ENCODE measurements at places on chromosomes 5 and 9.

- DNase-seq = no peak
Observed at GRCh38 chr5:151721087-151721646, 34.5 kb upstream of the SPARC start.

- no peak for DNase-seq
Observed at GRCh38 chr5:177142098-177142611, 8.6 kb downstream of the NSD1 start.

DNA sequence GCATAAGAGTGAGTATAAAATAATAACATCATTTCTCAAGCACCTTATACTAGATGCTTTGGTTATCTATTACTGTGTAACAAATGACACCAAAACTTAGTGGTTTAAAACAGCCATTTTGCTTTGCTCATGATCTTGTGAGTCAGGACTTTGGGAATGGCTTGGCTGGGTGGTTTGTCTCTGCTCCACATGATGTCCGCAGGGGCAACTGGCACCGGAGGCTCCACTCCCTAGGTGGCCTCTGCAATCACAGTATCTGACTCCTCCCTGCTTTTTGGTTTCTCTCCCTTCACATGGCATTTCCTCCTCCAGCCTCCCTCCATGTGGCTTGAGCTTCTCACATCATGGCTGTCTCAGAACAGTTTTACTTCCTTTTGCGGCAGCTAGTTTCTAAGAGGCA is 259.5 kb downstream of the GAS1 start:
- no peak for DNase-seq

- no peak for DNase-seq
Observed at GRCh38 chr5:143114481-143114880, 289.0 kb downstream of the NR3C1 start.

DNA sequence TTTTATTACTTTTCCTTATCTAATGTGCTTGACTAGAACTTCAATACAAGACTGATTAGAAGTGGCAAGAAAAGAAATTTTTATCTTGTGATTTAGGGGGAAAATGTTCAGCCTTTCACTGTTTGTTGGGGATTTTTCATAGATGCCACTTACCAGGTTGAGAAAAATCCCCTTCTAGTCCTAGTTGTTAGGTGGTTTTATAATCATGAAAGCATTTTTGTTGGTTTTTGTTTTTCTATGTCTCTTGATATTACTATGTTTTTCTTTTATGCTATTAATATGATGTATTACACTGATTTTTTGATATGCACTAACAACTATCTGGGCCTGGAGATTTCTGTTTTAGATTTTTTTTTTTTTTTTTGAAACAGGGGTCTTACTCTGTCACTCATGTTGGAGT is 134.0 kb downstream of the PARP8 start:
- no peak for DNase-seq

DNA sequence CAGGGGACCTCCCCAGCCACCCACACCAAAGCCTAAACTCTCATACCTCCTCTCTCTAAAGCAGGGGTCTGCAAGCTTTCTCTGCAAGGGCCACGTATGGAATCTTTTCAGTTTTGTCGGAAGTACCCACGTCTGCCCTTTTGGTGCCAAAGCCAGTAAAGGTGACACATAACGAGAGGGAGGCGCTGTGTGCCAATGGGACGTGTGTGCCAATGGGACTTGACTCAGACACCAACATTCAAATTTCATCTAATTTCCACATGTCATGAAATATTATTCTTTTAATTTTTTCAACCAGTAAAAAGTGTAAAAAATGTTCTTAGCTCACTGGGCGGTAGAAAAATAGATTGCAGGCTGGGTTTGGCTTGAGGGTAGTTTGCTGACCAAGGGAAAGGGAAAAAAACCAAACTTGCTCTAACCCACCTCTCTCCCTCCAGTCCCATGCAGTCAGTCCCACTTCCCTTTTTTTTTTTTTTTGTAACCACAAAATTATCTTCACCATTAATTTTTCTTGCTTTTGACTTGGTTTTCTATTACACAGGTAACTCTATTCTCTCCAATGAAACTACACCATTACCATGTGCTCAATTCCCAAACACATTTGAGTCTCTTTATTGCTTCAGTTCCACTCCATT is 25.5 kb downstream of the OR2V1 start:
- DNase-seq = no peak

- no peak for DNase-seq
Observed at GRCh38 chr9:108196332-108197007, 659.3 kb downstream of the ACTL7B start.

DNA sequence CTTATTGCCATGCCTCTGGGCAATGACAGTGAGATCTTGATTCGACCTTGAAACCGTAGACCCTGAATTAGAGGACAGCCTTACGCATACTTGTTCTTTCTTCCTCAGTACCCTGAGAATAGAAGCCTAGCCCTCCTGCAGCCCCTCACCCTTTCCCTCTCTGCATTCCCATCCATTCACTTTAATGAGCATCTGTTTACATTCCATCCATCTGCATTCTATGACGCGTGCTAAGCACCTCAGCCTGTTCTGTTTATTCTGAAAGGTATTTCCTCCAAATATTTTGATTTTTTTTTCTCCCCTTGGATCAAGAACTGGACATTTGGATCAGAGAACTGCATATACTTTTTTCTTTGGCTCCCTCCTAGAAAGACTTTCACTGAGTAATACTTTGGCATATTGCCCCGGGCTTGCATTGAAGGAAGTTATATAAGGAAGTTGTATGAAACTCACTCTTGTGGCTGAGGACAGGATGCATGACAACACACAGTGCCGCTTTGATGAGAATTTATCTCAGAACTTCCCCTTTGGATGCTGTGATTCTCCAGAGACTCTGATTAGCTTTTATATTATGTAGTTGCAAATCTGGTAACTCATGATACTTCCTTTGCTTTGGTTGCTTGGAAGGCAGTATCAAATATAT is 15.7 kb downstream of the TMEM8B start:
- peak; percentile 75 for DNase-seq

- no peak for DNase-seq
Observed at GRCh38 chr5:144310621-144311020, 139.9 kb downstream of the KCTD16 start.

- no peak for DNase-seq
Observed at GRCh38 chr5:25427240-25427639, 782.5 kb upstream of the CDH10 start.

- no peak for DNase-seq
Observed at GRCh38 chr9:6929441-6930215, 171.9 kb downstream of the KDM4C start.

DNA sequence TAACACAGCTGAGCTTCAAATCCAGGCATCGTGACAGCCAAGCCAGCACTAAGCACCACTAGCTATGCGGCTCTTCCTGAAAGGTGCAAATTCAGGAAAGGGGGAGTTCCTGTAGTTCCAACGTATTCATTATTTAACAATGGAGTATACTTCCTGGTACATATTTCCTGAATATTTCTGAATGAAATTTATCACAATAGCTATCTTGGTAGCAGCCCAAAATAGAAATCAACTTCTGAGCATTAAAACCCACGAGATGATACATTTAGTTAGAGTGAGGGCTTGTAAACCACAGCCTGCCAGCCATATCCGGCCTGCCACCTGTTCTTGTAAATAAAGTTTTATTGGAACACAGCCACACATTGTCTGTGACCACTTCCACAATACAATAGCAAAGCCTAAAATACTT is 109.7 kb upstream of the RETREG1 start:
- DNase-seq = no peak

- DNase-seq = no peak
Observed at GRCh38 chr9:112002131-112002846, 105.7 kb downstream of the UGCG start.

- DNase-seq = no peak
Observed at GRCh38 chr5:131628990-131629389, 6.0 kb downstream of the RAPGEF6 start.

GRCh38 chr5:98299435-98299834 is 474.0 kb upstream of the RGMB start:
- no peak for DNase-seq

- DNase-seq = no peak
Observed at GRCh38 chr5:84680908-84681307, 296.2 kb upstream of the EDIL3 start.

DNA sequence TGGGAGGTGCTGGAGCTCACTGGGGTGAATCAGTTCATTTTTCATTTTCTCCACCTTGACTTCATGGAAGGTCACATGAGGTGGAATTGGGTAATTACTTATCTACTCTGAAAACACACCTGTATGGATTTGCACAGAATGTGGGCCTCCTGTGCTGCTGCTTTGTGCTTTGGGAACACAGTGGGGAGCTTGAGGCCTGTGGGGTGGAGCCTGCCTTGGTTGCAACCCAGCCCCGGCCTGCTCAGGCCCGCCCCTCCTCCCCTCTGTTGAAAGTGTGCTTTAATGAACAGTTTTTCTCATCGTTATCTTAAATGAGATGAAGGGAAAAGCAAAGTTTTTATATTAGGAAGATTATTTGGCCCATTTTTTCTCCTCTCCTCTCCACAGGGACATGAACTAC is 28.5 kb upstream of the DMRT3 start:
- no peak for DNase-seq

GRCh38 chr5:140142246-140142645 is 16.5 kb downstream of the IGIP start:
- no peak for DNase-seq

- no peak for DNase-seq
Observed at GRCh38 chr9:100084128-100084453, 14.7 kb downstream of the ERP44 start.

DNA sequence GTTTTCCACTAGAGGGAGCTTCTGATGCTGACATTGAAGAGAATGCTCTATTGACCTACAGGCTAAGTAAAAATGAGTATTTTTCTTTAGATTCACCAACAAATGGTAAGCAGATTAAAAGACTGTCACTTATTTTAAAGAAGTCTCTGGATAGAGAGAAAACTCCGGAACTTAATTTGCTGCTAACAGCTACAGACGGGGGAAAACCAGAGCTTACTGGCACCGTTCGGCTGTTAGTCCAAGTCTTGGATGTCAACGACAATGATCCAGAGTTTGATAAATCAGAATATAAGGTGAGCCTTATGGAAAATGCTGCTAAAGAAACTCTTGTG is 764 bp downstream of the PCDHA11 start:
- DNase-seq = no peak

DNA sequence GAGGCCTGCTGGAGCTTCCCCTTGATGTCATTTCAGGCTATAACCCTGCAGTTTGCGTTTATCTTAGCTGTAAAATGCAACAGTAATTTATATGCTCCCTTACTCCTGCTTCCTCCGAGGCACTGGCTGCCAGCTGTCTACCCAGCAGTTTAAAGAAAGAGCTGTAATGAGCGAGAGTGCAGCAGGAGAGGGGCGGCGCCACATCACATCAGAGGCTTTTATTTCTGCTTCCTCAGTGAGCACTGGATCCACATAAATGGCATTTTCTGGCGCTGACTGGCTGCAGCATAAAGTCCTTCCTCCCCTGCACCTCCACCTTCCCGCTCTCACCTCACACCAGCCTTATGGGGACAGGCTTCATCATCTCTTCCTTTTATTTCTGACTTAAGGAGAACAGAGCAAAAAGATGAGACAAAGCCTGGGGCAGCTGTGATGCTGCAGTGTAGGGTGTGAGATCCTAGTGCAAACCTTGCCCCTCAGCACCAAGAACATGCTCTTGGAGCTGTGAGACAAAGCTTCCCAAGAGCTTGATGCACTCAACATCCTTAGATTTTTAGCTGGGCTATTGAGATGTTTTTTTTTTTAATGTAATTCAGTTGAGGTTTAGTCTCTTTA is 829.6 kb upstream of the ZNF608 start:
- DNase-seq = peak; percentile 64

DNA sequence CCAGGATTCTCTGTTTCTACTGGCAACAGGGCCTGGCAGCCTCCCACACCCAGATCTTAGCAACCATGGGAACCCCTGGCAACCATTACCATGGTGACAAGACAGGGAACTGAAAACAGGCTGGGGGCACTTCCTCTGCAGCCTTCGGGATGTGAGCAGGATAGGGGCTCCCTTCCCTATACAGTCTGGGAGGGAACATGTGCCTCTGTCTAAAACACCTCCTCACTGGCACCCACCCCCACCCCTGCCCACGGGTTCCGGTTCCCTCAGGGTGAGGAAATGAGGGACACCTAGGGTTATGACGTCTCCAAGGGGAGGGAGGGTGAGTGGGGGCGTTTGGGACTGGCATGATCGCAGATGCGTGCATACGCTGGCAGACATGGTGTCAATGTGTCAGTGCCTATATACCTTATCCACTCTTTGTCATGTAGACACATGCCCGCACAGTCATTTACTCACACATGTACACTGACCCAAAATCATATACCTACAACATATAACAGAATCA is 3.0 kb upstream of the DNAJB5 start:
- DNase-seq = peak; percentile 39

DNA sequence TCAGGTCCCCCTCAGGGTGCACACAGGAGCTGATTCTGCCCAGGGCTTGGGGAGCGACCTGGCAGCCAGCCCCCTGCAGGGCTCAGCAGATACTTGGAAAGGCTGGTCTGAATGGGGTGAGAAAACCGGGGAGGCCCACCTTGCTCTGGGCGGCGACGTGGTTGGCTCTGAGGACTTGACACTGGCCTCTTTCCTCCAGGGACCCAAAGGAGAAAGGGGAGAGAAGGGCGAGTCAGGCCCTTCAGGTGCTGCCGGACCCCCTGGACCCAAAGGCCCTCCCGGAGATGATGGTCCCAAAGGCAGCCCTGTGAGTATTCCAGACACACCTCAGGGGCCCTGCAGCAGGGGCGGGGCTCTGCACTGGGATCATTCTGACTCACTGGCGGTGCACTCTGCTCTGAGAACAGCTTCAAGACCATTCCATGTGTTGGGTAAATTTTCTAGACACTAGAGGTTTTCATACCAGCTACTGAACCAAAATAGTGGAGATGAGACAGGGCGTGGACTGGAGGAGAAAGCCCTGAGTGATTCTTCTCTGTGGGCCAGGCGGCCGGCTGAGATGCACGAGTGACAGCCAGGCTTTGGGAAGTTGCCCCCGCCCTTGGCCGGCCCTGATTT is 65.9 kb upstream of the FCN2 start:
- peak; percentile 46 for DNase-seq

- no peak for DNase-seq
Observed at GRCh38 chr5:2805080-2805479, 53.6 kb upstream of the IRX2 start.

DNA sequence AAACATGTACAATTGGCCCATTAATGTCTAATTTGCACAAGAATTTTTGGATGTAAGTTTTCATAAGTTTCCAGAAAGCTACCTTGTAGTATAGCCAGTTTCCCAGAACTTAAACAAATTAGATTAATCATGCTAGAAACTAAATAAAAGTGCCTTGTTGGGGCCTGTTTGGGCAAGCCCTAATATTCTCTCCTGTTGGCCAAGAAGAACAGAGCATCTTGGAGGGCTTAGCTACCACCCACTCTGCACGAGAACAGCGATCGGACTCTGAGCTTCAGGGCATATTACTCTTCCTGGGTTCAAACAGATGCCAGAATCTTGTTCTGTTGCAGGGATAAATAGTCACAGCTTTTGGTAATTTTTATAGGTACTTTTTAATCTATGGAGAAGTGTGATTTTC is 88.2 kb downstream of the GAS1 start:
- no peak for DNase-seq

DNA sequence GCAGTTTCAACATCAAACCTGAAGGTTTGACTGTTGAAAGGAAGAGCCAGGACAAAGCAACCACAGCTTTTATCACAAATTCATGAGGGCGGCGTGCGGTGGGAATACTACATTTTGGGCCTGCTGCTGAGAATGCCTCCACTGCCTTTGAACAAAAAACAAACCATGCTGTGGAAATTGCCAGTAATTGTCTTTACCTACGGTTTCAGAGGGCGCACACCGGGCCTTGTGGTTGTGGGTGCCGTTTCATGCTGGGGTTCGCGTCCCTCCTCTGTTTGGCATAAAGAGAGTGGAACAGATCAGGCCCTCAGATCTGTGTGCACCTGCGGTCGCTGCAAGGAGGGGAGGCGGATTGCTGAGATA is 27.6 kb upstream of the TCF7 start:
- no peak for DNase-seq

GRCh38 chr9:133619791-133620190 is 10.6 kb upstream of the FAM163B start:
- no peak for DNase-seq

Measured in astrocyte of the hippocampus (primary cell).